Muscle of leg (tissue), 16 donors: ENCODE measurements at places on chromosomes 1 and 21.

DNA sequence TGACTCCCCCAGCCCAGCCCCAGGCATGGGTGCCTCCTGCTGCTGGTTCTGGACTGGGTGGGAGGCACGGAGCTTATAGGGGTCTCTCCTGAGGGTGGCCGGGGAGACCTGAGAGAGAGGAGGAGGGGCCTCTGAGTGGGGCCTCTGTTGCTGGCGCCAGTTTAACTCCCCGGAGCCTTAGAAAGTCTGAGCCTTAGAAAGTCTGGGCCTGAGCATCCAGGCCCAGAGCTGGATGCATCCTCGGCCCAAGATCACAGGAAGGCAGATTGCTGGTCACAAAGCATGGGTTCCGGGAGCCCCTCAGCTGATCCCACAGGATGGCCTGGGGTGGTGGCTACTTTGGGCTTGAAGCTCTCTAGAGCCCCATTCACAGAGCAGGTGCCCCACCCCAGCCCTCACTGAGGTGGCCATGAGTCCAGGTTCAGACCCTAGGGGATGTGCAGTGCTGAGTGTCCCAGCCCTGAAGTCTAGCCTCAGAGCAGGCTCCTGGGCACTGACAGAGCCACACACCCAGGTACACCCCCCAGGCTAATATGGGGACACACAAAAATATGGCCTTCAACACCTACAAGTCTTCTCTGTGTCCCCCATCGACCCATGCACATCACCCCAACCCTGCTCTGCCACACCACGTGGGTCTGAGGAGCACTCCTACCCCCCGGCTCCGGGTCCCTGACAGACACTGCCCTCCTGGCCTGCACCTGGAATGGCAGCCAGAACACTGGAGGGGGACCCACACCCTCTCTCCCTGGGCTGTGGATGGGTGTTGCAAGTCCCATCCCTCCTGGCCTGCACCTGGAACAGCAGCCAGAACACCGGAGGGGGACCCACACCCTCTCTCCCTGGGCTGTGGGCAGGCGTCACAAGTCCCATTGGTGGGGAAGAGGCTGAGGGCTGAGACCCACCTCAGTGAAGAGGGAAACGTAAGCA is 9.7 kb downstream of the PLA2G2F start:
- H3K4me3 ChIP-seq, result no peak overlapping the region
- H3K36me3 ChIP-seq, result no peaks in the 10 kb centered on the region
- no peak for DNase-seq
- peaks cover 15% of the 10 kb centered on the region for H3K4me1 ChIP-seq
- H3K27ac ChIP-seq, result no peak overlapping the region

DNA sequence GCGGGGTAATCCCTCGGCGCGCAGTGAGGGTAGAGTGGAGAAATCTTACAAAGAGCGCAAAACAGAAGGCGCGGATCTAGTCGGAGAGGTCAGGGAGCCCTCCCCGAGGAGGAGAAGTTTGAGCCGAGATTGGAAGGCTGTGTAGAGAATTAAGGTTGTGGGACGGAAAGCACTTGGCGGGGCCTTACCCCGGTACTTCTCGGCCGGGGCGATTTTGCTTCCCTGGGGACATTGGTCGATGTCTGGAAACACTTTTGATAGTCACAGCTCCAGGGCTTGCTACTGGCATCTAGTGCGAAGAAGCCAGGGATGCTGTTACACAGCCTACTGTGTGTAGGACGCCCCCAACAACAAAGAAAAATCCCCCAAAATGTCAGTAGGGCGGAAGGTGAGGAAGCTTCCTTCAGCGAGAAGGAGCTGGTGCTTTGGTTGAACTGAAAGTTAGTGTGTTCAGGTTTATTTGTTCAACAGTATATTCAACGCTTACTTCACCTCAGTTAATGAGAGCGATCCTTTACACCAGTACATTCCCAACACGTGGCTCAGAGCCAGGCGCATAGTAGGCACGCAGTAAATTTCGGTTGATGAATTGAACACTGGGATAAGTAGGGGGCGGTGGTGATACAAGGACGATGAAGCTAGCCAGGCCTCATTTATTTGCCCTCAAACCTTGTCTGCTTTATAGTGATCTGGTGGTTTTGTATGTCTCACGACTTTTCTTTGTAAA is 807 bp downstream of the CEP85 start:
- H3K36me3 ChIP-seq, result no peaks in the 10 kb centered on the region
- H3K4me1 ChIP-seq, result peaks cover 4% of the 10 kb centered on the region
- H3K4me3 ChIP-seq, result peak overlapping the region; percentile 90
- peak overlapping the region; percentile 96 for H3K27ac ChIP-seq

DNA sequence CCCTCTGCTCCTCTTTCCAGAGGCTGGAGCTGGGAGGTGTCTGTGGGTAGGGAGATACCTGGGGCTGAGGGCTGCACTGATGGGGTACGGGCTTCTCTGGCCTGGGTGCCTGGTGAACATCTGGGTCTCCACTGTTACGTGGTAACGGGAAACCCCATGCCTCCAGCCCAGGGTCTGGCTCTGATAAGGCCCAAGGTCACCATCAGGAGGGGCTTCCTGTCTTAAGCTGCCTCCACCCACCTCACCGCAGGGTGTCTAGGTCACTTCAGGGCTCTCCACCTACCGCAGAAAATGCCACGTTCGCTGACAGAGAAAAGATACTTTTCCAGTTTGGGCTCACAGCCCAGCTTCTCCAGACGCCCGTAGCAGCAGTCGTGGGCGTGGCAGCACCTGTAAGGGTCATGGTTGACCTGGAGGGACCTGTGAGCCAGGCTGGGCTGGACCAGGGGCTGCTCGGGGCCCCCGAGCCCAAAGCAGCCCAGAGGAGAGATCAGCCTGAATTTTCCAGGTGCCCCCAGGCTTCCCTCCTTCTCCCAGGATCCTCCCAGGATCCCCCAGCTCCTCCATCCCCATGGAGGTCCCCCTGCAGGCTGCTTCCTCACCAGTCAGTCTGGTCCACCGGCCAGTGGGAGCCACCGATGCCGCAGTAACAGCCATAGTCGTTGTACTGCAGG is 1.3 kb downstream of the PLA2G2E start:
- H3K27me3 ChIP-seq, result peaks cover 3% of the 10 kb centered on the region
- peaks cover 3% of the 10 kb centered on the region for H3K4me1 ChIP-seq
- H3K36me3 ChIP-seq, result no peaks in the 10 kb centered on the region
- H3K27ac ChIP-seq, result no peak overlapping the region
- no peak for DNase-seq

GRCh38 chr1:31159869-31160611 is 79.6 kb downstream of the NKAIN1 start:
- no peak overlapping the region for H3K27ac ChIP-seq
- H3K36me3 ChIP-seq, result peaks cover 3% of the 10 kb centered on the region
- no peak for DNase-seq
- no peaks in the 10 kb centered on the region for H3K27me3 ChIP-seq
